HTR-8/SVneo (cell line): ENCODE measurements at places on chromosomes 7 and 10.

- no peak for DNase-seq
Measured at GRCh38 chr7:44347546-44348114, 22.2 kb upstream of the CAMK2B start.

GRCh38 chr10:77635402-77636227 lies 2.0 kb downstream of the KCNMA1 start:
- DNase-seq, result no peak

GRCh38 chr7:130505753-130506152 lies 13.9 kb downstream of the MEST start:
- no peak for DNase-seq

DNA sequence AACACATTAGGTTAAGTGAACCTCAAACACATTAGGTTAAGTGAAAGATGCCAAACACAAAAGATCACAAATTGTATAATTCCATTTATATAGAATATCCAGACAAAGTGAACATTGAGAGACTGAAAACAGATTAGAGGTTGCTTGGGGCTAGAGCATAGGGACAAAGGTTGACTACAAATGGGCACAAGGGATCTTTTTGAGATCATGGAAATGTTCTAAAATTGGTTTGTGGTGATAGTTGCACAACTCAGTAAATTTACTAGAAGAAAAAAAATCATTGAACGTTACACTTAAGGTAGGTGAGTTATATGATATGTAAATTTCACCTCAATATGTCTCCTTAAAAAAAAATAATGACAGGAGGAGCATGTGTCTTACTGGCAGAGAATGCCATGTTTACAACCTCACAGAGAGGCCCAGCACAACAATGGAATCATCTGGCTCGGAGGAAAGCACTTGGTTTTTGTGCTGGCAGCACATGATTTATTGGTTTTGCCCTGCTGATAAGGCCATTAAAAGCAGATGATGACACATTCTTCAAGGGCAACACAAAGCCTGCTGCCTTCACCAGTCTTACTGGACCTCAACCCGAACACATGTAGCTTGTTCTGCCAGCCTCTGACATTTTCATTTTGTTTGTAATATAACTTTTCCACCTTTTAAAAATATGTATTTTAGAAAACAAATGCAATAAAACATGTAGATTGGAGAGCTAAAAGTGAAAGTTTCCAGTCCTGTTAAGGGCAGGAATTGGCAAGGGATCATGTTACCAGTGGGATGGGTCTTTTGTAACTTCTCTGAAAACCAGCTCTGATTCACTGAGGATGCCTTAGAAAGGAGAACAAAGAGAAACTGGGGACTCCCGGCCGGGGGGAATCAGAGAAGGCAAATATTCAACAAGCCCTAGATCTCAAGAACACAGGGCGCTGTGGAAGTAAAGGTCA lies 11.9 kb upstream of the LMOD2 start:
- DNase-seq, result peak; percentile 69

DNA sequence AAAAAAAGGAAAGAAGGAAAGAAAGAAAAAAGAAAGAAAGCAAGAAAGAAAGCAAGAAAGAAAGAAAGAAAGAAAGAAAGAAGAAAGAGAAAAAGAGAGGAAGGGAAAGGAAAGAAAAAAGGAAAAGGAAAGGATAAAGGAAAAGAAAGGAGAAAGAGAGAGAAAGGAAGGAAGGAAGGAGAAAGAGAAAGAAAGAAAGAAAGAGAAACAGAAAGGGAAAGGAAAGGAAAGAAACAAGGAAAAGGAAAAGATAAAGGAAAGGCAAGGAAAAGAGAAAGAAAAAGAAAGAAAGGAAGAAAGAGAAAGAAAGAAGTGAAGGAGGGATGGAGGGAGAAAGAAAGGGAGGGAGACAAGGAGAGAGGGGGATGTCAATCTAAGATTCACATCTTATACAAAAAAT lies 20.8 kb upstream of the SFTPA2 start:
- DNase-seq, result no peak

DNA sequence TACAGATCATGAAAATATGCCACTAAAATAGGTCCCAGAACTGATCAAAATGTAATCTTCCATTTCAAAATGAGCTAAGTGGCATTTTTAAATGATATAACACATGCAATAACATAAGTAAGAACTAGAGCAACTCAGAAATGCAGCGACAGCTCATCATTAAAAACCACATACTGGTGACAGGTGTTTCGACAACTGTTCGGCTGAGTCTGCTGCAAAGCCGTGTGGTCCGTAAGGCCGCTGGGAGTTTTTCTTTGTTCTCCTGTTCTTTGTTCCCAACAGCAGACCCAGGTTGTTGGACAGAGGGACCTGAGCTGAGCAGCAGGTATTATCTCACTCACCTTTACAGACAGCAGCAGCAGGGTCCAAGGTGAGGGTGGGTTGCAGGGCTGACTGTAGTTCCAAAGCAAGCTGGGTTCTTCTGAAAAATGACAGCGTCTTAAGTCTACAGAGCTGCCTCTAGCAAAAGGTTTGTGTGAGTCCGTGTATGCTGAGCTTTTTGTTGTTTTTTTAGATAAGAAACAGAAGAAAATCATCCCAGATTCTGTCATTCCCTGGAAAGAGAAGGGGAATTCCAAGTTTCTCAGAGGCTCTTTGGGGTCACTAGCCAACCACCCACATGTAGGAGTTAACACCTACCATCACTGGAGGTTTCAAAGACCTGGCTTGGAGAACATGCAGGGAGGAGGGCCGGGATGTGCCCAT lies 45.4 kb upstream of the MACROH2A2 start:
- DNase-seq, result no peak

- no peak for DNase-seq
Measured at GRCh38 chr10:110207011-110207804, at the start of gene MXI1. MXI1 (plus strand) TSS chr10:110207605; CDS start chr10:110207809, 204 bp downstream.

DNA sequence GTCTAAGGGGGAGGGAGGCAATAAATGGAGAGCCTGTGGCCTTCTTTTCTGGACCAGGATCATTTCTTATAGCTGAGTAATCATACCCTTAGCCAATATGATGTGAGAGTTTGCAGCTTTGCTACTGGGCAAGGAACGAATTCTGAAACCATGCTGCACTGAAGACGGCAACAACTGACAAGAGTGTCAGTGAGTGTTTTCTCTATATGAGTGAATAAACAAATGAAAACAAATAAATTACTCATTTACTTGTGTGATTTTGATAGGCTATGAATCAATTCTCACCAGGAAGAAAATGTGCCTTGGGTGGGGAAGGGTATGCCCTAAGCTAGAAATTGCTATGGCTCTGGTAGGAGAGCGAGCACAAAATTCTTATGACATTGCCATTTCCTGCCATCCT lies 79.4 kb upstream of the LRRN3 start:
- no peak for DNase-seq

- DNase-seq, result no peak
Measured at GRCh38 chr7:139829025-139829774, at the start of gene TBXAS1. TBXAS1 (plus strand) TSS chr7:139829264; CDS start chr7:139829391, 127 bp downstream.

DNA sequence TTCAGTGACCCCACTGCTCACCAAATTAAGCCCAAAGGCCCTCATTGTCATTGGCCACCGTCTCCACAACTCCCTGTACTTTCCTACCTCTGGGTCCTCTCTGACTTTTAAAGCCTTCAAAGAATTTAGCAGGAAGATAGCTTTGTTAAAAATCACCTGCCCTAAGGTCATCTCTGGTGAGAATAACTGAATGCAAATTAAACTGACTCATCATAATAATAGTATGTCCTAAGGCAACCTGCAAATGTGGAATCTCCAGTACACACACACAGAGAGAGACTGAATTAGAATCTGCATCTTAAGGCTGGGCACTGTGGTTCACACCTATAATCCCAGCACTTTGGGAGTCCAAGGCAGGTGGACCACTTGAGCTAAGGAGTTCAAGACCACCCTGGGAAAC lies 24.1 kb downstream of the OAT start:
- DNase-seq, result no peak

DNA sequence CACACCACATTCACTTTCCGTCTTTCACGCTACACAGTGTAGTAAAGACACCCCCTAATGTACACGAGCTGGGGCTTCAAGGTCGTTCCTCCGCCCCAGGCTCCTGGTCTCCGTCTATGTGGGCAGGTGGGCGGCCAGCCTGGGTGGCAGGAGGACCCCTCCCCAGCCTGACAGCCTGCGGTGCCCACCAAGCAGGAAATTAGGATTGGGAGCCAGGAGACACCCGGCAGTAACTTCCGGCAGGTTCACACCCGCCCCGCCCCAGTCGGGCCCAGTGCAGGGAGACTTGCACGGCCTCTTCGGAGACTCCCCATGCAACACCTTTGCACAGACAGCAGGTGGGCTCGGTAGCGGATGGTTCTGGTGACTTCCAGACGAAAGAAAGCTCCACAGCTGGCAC lies 27.7 kb upstream of the ADGRA1 start:
- no peak for DNase-seq

- no peak for DNase-seq
Measured at GRCh38 chr10:125692601-125693523, 9.9 kb upstream of the TEX36 start.

GRCh38 chr10:13518076-13518692 lies 10.6 kb downstream of the BEND7 start:
- DNase-seq, result no peak

- DNase-seq, result no peak
Measured at GRCh38 chr7:114099337-114099736, 180.5 kb upstream of the PPP1R3A start.

DNA sequence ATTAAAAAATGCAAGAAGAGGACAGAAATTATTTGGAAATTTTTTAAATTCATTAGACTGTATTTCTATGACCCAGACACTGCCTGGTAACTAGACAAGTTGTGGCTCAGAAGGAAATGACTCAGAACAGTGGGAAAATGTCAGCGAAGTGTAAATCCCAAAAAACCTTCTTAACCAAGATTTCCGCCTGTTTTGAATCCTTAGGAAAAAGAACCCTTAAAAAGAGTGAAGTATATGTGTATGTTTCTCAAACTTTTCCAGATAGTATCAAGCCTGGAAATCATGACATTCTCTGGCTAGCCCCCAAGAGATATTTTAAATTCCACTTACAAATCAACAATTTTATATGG lies 42.7 kb upstream of the PLXNA4 start:
- DNase-seq, result peak; percentile 7

DNA sequence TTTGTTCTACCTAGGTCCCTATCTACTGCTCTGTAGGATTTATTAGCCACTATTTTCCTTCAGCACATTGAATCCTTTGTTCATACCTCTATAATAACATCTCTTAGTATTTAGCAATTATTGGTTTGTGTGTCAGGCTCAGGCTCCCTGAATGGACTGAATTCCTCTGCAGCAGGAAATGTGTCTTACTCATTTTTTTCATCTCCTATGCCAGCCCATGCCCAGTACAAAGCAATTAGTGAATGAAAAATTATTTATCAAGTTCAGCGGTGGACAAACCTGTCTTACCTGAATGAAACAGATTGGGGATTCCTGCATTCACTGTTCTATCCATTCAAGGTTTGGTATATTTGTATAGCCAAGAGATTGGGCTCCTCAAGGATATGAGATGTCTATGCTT lies 53.7 kb downstream of the C1GALT1 start:
- no peak for DNase-seq

GRCh38 chr7:66110856-66111255 lies 3.8 kb upstream of the CRCP start:
- peak; percentile 41 for DNase-seq

GRCh38 chr7:121159553-121159952 lies 169.2 kb upstream of the WNT16 start:
- DNase-seq, result no peak

DNA sequence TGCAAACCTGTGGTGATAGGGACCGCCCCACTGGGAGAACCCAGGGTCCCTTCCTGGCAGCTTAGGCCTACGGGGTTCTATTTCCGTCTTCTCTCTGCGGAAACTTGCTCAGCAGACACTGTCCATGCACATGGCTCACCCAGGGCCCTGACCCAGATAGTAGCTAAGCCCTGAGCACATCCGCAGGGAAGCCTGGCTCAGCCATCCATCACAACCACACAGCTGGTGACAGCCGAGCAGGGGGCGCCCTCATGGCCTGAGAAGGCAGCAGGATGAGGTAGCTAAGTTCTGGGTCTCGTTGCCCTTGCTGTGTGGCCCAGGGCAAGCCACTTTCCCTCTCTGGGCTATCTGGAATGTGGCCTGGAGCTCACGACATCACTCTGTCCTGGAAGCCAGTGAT lies 23.3 kb downstream of the NPTX2 start:
- no peak for DNase-seq

GRCh38 chr10:11757454-11757820 lies 15.3 kb downstream of the ECHDC3 start:
- DNase-seq, result no peak

- peak; percentile 65 for DNase-seq
Measured at GRCh38 chr10:62050893-62051433, 149.5 kb downstream of the ARID5B start.

- DNase-seq, result no peak
Measured at GRCh38 chr7:102129636-102130370, 156.9 kb upstream of the SH2B2 start.

GRCh38 chr10:24873281-24873683 lies 79.1 kb downstream of the PRTFDC1 start:
- DNase-seq, result peak; percentile 73

DNA sequence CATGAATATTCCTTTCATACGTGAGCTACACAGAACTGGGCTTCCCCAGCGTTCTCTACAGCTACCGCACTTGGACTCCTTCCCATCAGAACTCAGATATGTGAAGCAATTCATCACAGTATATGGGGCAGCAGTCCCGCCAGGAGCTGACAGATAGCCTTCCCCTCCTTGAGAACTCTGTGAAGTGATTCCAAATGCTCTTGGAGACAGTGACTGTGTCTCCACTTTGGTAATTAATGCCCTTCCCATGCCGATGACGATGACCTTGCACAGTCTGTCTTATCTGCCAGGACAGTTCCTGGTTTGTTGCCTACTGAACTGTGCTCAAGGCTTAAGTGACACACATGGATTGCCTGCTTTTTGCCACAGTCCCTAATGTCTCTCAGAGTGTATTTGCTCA lies 75.0 kb upstream of the AFAP1L2 start:
- no peak for DNase-seq

- DNase-seq, result no peak
Measured at GRCh38 chr10:131072651-131073468, 238.7 kb downstream of the TCERG1L start.

- DNase-seq, result no peak
Measured at GRCh38 chr7:138499340-138499739, 39.3 kb downstream of the TRIM24 start.

DNA sequence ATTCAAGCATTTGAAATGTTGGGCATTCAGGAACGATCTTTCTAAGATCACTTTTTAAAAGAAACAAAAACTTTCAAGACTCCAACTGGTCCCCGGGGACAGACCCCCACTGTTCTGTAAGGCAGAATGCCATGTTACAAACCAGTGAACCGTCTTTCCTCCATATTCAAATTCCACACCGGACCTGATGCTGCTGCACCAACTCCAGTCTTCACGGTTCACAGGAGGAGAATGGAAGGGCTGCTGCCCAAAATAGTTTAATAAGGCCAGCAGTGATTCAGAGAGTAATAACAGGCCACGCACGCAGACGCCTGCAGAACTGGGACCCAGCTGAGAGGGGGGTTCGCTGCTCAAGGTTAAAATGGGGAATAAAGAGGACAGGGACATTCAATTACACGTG lies 47.2 kb downstream of the OSBPL3 start:
- no peak for DNase-seq
